ENCODE measurements at places on chromosomes 6 and 20. TPM values are rescaled to one million over a fixed set of nuclear protein-coding genes. Genes with fewer than 3 reads are reported as not detected.

Gene KIF3B
- 9.1 TPM for total RNA-seq

Gene HEY2
- total RNA-seq, result 66.8 TPM

Gene ZNF322
- total RNA-seq, result 12.7 TPM

Gene RIPPLY2
- total RNA-seq, result not detected

Gene ASIP
- total RNA-seq, result 9.5 TPM

Gene MRAP2
- total RNA-seq, result not detected

Gene OR2H2
- not detected for total RNA-seq

Gene CDH4
- not detected for total RNA-seq

Gene LATS1
- 12.2 TPM for total RNA-seq

Gene PSMB9
- 16.3 TPM for total RNA-seq

Gene SMPDL3A
- 4.4 TPM for total RNA-seq

Gene RAB44
- 0.07 TPM for total RNA-seq

Gene TMEM200A
- 0.15 TPM for total RNA-seq

Gene ZNF831
- total RNA-seq, result 0.17 TPM

Gene CST1
- not detected for total RNA-seq

Gene XKR7
- total RNA-seq, result not detected

Gene LGSN
- total RNA-seq, result not detected

Gene SLC44A4
- not detected for total RNA-seq

Gene CCN6
- total RNA-seq, result not detected

Gene SLC25A27
- 15.3 TPM for total RNA-seq

Gene TRIM15
- not detected for total RNA-seq

Gene MAS1
- total RNA-seq, result not detected

Gene LHFPL5
- not detected for total RNA-seq

Gene HLA-DRB1
- total RNA-seq, result 34.3 TPM

Gene BTN3A1
- total RNA-seq, result 9.4 TPM

Gene KCNK5
- 0.50 TPM for total RNA-seq

Gene TP53TG5
- 2.1 TPM for total RNA-seq

Gene CGA
- total RNA-seq, result 0.59 TPM

Gene CLPSL2
- total RNA-seq, result not detected

Gene CLPSL1
- total RNA-seq, result not detected

Gene JARID2
- total RNA-seq, result 10.2 TPM

Gene SLC17A4
- total RNA-seq, result not detected

Gene WFDC9
- total RNA-seq, result not detected

Gene CCDC170
- 0.47 TPM for total RNA-seq

Gene CALHM4
- 0.32 TPM for total RNA-seq

Gene SLC4A11
- 0.82 TPM for total RNA-seq

Gene MYT1
- total RNA-seq, result 0.20 TPM

Gene SPEF1
- total RNA-seq, result not detected

Gene BANF2
- total RNA-seq, result not detected

Gene BEND6
- 0.35 TPM for total RNA-seq

Gene ECT2L
- 0.37 TPM for total RNA-seq

Gene CAPN11
- 0.40 TPM for total RNA-seq

Gene OPRM1
- total RNA-seq, result not detected

Gene PDYN
- not detected for total RNA-seq

Gene SIRPG
- 0.20 TPM for total RNA-seq

Gene TCP11
- total RNA-seq, result not detected

Gene HSF2
- total RNA-seq, result 27.5 TPM

Gene ASXL1
- total RNA-seq, result 25.7 TPM

Gene CCN5
- 19.5 TPM for total RNA-seq

Gene UNC5CL
- total RNA-seq, result 0.20 TPM

Gene SNAP91
- total RNA-seq, result 1.3 TPM

Gene JPH2
- 182 TPM for total RNA-seq

Gene FAM83C
- not detected for total RNA-seq

Gene SEMG1
- total RNA-seq, result not detected

Gene MEP1A
- total RNA-seq, result not detected

Gene HLA-DMA
- total RNA-seq, result 20.0 TPM

Gene HUS1B
- total RNA-seq, result not detected

Gene CRISP3
- not detected for total RNA-seq

Gene NTSR1
- total RNA-seq, result not detected

Measured in left ventricle myocardium superior (tissue), 1 donor.